ENCODE measurements at places on chromosomes 2 and 18. TPM values are rescaled to one million over a fixed set of nuclear protein-coding genes. Genes with fewer than 3 reads are reported as not detected.
A peak's percentile ranks its signal among the peaks of the same experiment; 100 is the strongest.

DNA sequence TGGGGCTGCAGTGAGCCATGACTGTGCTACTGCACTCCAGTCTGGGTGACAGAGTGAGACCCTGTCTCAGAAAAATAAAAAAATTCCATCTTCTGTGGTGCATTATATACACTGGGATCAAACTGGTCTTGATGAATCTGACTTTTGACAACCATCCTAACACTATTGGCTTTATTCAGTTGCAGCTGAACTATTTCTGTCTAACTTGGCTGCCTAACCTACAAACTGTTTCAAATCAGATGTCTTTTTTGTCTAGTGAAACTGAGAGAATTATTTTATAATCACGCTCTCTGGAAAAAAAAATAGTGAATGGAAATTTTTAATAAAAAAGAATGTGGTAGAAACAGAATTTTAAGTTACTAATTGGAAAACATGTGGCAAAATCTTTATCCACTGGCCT is 15.0 kb downstream of the CTLA4 start:
- DNase-seq, result no peak

DNA sequence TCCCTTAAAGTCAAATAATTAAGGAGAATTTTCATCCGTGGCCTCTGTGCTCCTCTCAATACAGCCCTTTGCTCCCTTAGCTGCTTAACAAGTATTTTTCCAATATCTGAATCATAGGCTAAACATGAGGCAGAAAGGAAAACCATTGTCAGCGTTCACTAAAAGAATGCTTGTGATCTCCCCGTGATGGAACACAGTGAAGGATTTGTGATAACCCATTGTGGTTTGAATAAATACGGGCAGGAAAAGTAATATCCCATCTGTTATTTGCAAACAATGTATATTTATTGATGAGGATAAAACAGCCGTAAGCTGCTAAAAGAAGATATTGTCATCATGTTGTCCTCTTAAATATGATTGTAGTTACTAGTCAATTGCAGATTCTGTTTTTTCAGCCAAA is 258.1 kb downstream of the NAPG start:
- DNase-seq, result no peak

GRCh38 chr2:127859712-127860085 is 1.7 kb upstream of the POLR2D start:
- DNase-seq, result peak; percentile 37

- no peak for DNase-seq
These were observed 25.5 kb upstream of the VIT start for GRCh38 chr2:36670881-36671595.

DNA sequence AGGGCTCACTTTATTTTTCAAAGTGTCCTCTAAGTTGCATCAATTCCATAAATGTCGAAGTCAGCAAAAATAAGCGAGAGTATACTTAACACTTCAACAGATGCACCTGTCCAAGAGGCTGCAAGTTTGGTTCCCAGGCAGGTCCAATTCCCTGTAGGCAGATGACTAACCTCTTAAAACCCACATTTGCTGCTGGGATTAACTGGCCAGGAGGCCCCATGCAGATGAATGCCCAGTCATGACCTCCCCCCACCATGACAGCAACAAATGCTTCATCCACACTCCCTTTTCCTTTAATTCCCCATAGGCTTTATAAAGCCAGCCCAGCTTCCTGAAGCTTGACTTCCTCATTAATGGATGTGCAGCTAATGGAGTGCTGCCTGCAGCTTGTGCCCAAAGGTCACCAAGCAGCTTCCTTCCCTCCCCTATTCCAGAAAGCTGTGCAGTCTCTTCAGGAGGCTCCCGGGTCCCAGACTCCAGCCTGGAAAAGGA is 35.7 kb downstream of the REEP1 start:
- no peak for DNase-seq

FNDC4 gene
- 3.3 TPM for total RNA-seq

- DNase-seq, result no peak
These were observed 99.1 kb upstream of the ZNF397 start for GRCh38 chr18:35141567-35142274.

DNA sequence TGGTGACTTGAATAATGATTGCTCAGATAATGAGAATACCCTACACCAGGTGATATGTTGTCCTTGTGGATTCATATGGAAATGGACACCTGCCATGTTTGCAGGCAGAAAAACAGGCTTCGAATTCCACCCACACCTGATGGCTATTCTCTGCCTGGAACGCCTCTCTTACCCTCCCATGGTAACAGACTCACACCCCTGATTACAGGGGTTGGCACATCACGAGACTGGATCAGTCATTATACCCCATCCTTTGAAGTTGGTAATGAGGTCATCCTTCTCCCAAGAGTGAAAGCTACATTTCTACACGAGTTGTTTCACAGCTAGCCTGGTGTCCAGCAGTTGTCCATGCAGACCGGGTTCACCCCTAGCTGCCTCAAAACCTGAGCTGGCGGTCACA is 71.4 kb upstream of the MBOAT2 start:
- DNase-seq, result no peak

DNA sequence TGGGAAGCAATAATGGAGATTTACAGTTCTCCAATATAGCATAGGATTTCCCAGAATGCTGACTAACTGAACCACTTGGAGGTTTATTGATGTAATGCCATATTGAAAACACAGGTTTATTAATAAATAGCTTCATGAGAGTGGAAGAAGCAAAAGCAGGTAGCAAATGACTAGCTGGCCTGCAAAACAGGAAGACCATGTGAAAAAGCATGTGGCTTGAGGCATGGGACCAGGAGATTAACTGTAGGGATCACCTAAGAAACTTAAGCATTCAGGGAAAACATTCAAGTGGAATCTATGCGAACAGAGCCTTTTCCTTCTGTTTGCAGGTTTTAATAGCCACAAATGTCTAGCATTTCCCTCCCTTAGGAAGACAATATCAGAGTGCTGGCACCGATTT is 679.7 kb downstream of the ZEB2 start:
- DNase-seq, result no peak

SOCS6 gene
- total RNA-seq, result 53.4 TPM

DNA sequence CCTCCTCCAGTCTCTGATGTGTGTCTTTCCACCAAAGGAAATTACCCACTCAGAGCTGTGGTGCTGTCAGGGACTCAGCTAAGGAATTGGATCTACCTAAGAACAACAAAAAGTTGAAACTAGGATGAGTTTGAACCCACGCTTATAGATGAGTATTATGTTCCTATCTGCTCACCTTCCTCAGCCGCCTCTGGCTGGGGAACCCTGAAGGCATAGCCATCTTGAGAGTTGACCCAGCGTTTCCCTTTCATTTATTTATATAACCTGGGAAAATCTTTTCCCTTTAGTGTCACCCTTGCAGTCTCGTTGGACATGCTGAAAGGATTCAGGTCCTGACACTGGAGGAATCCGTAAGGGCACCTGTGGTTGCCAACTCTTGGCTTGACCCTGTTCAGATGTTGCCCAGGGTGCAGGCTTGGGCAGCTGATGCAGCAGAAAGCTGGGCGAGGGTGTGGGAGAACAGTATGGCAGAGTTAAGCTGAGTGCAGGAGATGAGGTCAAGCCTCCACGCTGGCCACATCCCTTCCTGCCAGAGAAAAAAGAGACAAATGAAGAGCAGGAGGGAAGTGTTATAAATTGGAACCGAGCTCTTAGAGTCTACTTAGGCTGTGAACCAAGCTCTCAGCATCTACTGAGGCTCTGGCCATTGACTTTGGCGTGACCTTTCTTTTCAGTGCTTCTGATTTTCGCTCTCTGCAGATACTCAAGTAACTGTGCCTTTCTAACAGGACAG is 1.9 kb downstream of the CDH20 start:
- no peak for DNase-seq

CFAP65 gene
- 0.52 TPM for total RNA-seq

DNA sequence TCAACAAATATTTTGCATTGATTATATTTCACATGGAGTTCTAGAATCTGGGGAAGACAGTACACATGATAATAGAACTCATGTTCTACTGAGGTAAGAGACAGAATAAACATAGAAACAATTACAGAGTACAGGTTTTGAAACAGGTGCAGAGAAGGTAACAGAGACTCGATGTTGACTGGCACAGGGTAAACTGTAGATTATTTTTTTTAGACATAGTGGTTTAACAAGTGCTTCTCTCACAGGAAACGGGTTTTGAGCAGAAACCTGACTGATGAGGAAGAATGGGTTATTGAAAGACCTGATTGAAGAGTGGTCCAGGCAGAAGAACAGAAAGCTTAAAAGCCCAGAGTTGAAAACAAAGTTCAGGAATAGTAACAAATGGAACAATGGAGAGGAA is 1002.5 kb upstream of the FAM98A start:
- no peak for DNase-seq

DNA sequence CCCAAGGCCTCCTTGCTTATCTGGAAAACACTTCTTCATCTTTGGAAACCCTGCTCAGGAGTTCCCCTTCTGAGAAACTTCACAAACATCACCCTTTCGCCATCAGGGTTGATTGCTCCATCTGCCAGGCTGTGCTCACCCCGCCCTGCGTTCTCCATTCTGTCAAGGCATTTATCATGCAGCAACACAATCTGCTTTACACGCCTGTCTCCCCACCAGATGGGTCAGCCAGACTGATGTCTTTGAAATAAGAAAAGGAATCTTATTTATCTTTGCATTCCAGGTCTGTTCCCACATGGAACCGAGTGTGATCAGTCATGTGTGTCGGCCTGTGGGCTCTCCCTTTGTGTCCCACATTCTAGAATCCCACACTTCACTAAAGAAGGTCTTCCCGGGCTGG is 110.0 kb upstream of the ARL4C start:
- no peak for DNase-seq

- no peak for DNase-seq
These were observed 136.5 kb downstream of the AKAIN1 start for GRCh38 chr18:5060543-5060942.

DNA sequence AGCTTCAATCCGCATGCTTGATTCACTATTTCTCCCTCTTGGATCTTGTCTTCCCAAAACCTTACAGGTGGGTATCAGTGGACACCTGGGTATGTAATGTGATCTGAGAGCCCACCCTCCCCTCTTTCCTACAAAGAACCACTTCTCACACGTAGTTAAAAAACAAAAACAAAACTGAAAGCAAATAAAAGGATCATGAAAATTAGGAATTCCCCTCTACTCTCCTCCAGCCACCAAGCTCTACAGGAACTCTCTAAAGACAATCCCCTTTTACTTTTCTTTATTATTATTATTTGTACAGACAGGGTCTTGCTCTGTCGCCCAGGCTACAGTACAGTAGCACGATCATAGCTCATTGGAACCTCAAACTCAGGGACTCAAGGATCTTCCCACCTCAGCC is 40.8 kb upstream of the MYO1B start:
- no peak for DNase-seq

DNA sequence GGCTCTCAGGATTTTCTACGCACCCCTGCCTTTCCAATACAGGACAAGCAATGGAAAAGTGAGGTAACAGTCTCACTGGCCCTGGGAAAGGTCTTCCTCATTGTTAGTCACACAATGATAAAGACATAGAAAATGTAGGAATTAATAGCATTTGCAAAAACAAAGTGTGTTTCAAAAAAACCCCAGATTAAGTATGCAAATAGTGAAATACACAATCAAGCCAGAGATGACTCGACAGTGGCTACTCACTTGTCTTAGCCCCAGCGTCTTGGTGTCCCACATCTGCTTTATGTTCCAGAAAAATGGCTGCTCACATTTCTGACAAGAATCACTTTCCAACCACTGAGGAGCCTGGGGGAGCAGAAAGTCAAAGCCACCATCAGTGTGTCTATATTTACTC is 47.0 kb upstream of the AP1S3 start:
- DNase-seq, result no peak

- DNase-seq, result no peak
These were observed 59.6 kb downstream of the MYT1L start for GRCh38 chr2:2271469-2271941.

DNA sequence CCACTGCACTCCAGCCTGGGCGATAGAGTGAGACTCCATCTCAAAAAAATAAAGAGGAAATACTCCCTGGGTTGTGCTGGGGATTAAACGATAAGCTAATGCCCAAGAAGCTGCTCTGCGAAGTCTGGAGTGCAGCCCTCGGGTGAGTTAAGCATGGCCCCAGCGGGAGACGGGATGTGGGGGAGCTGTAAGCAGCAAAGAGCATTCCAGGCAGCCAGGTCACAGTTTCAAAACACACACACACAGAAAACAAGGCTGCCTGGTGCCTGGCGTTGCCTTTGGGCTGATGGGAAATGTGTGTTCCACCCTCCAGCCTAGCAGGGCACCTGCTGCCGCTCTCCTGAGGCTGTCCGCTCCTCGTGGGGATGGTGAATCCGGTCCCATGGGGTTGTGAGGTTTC is 24.1 kb downstream of the ODC1 start:
- DNase-seq, result no peak

DNA sequence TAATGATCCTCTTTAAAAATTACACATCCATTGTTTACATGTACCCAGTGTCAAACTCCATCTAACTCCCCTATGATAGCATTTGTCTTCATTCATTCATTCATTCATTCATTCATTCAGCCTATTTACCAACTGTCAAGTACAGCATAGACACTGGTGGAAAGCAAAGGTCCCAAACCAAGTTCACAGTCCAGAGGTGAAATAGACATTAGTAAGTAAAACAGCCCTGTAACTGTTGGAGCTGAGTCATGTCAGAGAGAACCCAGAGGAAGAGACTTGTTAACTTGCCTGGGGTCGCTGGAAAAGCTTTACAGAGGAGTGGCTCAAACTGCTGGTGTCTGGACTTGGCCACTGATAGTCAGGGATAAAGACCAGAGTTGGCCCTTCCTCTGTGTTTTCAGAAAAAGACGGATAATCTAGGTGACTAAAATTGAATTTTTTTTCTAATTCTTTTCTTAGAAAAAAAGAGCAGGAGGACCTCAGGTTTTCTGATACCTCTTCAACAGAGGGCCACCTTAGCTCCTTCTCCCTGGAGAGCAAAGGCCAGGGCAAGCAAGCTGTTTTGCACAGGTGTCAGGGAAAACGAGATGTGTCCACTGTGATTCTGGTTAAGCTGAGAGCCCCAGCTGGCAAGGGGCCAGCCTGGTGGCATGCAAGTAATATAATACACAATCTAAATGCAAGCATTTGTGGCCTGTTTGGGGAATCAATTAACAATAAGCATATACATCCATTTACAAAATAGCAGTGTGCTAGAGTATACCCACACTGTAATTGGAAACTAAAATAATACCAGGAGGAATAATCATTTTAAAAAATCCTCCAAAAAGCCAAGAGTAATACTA is 96.7 kb upstream of the SLC14A2 start:
- no peak for DNase-seq

- no peak for DNase-seq
These were observed 105.6 kb downstream of the PRPF40A start for GRCh38 chr2:152611458-152612231.

- DNase-seq, result no peak
These were observed 11.7 kb downstream of the DOK1 start for GRCh38 chr2:74566076-74566753.

GRCh38 chr2:379778-380177 is 91.9 kb upstream of the ALKAL2 start:
- DNase-seq, result no peak

RAB6C gene
- total RNA-seq, result not detected

OTOS gene
- not detected for total RNA-seq

DNA sequence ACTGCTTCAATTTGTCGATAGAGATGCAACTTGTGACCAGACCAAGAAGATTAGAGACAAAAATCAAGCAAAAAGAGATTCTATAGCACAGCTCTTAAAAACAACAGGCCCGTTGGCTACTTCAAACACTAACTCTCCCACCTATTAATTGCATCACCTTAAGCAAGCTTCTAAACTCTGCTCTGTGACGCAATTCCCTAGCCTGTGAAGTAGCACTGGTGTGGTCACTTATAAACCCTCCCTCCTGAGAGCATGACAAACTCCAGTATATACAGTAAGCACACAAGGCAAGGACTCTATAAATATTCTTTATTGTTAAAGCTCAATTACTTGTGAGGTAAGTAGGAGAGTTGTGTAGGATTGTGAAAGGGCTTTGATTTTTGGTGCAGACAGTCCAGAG is 72.3 kb downstream of the CMPK2 start:
- DNase-seq, result no peak

- DNase-seq, result no peak
These were observed 123.7 kb downstream of the MAP4K4 start for GRCh38 chr2:101821059-101821805.

Measured in HCT116 (cell line).